K562 (cell line): ENCODE measurements at places on chromosomes 11 and 22.

GRCh38 chr11:7524462-7525235 lies 10.8 kb downstream of the PPFIBP2 start:
- DNase-seq: no peak

- no peak for DNase-seq
These were observed 3.8 kb downstream of the BID start for GRCh38 chr22:17770180-17771077.

DNA sequence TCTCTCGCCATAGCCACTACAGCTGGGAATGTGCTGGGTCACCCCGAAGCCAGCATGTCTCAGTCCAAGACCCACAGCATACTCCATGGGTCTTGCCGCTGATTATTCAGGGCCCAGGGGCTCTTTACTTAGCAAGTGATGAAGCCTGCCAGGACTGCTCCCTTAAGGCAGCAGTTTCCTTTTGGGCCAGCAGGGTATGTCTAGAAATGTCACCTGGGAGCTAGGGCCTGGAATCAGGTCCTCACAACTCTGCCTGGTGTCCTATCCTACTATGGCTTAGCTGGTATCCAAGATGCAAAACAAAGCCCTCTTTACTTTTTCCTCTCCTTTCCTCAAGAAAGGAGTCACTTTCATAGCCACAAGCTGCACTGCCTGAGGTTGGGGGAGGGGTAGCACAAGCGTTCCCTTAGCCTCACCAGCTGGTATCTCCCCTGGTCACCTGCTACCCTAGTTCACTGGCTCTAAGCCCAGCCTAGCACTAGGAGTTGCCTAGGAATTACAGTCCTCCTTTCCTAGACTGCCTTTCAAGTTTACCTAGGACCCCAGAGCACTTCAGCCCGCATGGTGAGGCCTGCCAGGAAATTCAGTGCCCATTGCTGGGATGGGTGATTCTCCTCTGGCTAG lies 22.6 kb upstream of the NCR3LG1 start:
- no peak for DNase-seq

DNA sequence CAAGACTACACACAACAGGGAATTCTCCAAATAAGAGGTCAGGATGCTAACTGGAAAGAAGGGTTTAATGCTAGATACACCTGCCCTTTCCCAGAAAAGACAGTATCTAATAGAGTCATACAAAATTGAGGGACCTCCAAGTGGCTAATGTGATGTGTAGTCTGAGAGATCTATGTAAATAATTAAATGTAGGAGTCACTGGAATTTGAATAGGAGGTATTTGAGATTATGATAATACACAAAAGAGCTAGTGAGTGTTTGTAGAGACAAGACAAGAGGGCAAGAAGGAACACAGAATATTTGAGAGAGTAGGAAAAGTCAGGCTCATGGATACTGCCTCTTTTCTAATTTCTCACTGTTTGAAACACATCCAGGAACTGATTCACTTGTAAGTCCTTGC lies 15.5 kb upstream of the INSC start:
- DNase-seq: no peak

DNA sequence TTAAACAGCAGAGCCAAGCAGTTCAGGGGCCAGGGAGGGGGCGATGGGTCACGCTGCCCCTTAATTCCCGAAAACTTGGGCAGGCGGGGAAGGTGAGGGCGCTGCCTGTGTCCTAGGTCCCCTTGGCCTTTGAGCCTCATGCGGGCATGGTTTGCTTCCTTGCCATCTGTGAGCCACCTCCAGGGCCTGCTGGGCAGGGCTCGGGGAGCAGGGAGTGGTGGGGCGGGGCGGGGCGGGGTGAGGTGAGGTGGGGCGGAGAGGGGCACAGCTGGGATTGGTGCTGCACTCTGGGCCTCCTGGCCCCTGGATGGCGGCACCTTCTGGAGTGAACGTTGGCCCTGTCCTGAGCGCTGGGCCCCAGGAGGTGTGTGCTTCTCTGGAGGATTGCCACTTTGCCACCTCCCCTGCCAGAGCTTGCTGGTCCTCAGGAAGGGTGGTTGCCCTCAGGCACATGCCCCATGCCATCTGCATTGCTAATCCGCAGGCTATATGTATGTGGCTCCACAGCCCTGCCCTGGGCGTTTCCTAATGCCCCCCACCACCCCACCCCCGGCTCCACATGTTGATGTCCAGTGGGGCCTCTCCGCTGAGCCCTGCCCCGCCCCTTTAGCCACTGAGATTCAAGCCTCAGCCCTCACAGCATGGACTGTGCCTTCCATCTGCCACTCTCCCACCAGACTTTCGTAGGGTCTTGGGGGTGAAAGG lies 352.5 kb downstream of the TBC1D22A start:
- no peak for DNase-seq

DNA sequence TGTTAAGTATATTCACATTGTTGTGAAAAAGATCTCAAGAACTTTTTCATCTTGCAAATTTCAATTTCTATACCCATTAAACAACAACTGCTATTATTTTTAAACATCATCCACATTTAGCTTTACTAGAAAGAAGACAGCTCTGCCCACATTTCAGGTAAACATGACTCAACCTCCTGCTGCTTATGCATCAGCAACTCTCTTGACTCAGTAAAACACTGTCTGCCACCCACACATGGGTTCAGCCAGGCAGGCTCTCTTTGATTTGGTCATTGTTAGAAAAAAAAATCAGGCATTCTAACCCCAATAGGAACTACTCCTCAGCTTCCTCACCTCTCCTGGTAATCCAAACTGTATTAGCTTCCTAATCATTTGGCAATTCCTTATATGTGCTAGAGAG lies 5.1 kb upstream of the ENDOD1 start:
- DNase-seq: peak; percentile 44

- no peak for DNase-seq
These were observed 14.0 kb downstream of the GRAMD4 start for GRCh38 chr22:46634011-46634699.

DNA sequence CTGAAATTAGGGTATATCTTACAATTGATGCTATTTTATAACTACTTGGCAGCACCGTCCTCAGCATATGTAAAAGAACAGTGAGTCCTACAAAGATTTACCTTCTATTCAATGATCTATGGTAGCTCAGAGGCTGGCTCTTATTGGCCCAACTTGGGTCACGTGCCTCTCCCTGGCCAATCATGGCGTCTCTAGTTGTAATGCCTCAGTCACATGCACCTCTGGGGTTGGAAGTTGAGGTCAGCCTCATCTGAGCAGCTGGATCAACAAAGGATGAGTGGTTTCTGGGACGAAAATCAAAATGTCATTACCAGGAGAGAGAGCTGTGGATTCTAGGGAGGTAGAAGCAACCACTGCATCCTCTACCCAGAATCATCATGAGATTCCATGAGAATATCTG lies 22.9 kb upstream of the ASPHD2 start:
- DNase-seq: no peak

- no peak for DNase-seq
These were observed 43.3 kb downstream of the PARVA start for GRCh38 chr11:12420706-12421105.

DNA sequence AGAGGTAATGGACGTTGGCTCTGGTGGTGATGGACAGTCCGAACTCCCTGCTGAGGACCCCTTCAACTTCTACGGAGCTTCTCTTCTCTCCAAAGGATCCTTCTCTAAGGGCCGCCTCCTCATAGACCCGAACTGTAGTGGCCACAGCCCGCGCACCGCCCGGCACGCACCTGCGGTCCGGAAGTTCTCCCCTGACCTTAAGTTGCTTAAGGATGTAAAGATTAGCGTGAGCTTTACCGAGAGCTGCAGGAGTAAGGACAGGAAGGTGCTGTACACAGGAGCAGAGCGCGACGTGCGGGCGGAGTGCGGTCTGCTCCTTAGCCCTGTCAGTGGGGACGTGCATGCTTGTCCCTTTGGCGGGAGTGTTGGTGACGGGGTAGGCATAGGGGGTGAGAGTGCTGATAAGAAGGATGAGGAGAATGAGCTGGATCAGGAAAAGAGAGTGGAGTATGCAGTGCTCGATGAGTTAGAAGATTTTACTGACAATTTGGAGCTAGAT lies 6.1 kb downstream of the DGCR8 start:
- no peak for DNase-seq
